ENCODE measurements at places on chromosomes 4 and X.

DNA sequence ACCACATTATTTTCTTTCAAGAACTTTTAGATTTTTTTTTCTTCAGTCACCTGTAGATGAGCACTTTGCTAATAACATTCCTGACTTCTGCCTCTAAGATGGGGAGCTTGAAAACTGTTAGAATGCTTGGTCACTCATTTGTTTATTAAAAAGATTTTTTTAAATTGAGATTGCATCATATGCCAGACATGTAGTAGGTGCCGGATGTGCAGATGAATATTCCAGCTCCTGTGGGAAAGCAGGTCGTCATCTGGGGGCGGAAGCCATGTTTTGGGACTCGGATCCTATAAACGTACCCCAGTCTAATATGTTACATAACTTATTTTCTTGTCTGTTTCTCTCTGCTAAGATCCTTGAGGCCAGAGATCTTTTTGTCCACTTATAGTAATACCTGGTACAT lies 236.8 kb downstream of the ARHGAP10 start:
- no peak for DNase-seq

- no peak for DNase-seq
These were observed 178.6 kb downstream of the DMD start for GRCh38 chrX:33032700-33033099.

DNA sequence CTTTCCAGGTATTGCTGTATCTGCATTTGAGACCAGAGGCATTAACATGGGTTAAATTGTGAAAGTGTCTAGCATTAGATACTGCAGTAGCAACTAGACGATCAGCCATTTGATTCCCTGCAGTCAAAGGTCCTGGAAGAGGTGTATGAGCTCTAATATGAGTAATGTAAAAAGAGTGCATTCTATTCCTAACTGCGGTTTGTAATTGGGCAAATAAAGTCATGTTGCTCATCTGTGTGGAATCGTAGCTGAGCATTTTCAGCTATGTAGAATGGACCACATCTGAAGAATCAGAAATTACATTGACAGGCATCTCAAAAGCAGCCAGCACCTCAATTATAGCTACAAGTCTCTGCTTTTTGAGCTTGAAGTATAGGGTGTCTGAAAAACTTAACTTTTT lies 157.6 kb downstream of the ZNF518B start:
- peak; percentile 28 for DNase-seq

DNA sequence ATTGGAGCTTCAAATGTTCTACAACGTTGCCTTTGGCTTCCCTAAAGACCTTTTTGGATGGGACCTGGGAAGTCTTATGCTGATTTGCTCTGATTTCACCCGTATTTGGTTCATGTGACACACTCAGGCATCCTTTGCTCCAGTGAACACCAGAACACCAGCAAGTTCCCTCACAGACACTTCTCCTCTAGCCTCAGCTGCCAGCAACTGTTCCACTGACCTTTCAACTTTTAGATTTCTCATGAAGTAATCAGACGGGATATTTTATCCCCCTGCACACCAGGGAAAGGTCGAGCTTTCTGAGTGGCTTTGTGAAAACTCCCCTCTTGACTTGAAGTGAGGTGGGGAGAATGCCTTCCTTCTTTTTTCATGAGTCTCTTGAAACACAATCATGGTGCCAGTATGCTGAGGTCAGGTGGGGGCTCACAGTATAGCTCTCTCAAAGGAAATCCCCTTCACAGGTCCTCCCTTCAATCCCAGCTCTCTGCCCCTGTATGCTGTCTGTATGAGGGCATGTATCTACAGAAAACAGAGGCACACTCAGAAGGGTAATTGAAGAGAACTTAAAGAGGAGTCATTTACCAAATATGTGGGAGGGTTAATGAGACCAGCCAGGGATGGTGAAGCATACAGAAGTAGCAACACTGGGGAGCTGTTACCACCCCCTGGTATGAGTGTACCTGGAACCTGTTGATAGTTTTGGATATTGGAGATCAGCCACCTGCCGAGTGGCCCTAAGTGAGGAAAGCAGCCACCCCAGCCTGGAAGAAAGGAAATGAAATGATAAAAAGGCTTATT lies 62.7 kb downstream of the FGFBP1 start:
- no peak for DNase-seq

- DNase-seq: no peak
These were observed 327.9 kb upstream of the VCX start for GRCh38 chrX:7514871-7515599.

DNA sequence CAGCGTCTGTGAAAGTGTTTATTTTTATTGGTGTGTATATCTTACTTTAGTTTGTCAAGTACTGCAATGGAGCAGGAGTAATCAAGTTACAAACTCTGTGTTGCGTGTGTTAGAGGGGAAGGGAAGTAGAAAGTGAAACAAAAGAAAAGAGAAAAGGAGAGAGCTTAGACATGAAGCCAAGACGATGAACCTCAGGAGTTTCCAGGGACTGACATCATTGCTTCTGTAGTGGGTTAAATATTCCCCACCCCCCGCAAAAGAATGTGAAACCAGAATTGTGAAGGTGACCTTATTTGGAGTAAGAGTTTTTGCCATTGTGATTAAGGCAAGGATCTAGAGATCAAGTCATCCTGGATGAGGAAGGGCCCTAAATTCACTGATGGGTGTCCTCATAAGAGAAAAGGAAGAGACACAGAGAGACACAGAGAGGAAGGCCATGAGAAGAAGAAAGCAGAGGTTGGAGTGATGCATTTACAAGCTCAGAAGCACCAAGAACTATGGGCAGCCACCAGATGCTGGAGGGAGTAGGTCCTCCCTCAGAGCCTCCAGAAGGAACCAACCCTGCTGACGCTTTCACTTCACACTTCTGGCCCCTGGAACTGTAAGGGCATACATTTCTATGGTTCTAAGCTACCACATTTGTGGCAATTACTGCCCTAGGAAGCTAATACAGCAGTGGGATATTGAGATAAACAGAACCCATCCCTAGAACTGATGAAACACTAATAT lies 173.6 kb upstream of the SFRP2 start:
- no peak for DNase-seq

GRCh38 chr4:99062120-99062519 lies 26.5 kb downstream of the ADH5 start:
- DNase-seq: no peak

DNA sequence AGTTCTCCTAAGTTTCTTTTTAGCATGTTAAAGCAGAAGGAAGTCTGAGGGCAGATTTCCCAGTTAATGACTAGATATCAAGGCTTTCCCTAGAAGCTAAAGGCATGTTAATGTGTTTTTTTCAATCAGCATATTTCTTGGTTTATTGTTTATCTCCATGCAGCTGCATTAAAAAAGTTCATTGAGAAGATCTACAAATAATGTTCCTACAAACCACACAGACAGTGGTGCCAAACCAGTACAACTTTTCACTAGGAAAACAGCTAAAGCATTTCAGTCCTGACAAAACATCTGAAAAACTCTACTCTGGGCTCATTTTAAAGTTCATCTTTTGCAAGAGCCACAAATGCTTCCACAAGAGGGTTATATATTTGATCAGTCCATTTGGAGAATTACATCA lies 320.0 kb downstream of the ADGRL3 start:
- no peak for DNase-seq

- DNase-seq: no peak
These were observed 245.5 kb downstream of the BANK1 start for GRCh38 chr4:102036016-102036415.

- DNase-seq: no peak
These were observed 28.3 kb downstream of the RASL11B start for GRCh38 chr4:52890521-52890791.

Data from fibroblast of the aortic adventitia (primary cell).